ENCODE measurements at places on chromosomes 13 and 19. TPM values are rescaled to one million over a fixed set of nuclear protein-coding genes. Genes with fewer than 3 reads are reported as not detected.

SERPINE3 gene
- not detected for total RNA-seq

EID2B gene
- total RNA-seq = 3.5 TPM

BABAM1 gene
- total RNA-seq = 109 TPM

PLIN4 gene
- total RNA-seq = not detected

- no peak for DNase-seq
Measured at GRCh38 chr19:10612499-10613119, 12.7 kb upstream of the SLC44A2 start.

DNA sequence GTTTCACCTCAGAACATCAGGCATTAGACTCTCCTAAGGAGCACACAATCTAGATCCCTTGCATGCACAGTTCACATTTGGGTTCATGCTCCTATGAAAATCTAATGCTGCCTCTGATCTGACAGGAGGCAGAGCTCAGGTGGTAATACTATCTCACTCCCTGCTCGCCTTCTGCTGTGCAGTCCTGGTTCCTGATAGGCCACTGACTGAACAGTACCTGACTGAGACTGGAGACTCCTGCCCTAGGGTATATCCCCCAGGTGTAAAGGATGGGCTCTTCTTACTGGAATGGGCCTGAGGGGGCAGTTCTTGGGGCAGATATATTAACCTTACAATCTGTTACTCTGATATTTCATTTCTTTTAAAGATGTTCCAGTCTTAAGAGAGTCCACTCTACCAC lies 6.3 kb downstream of the OBI1 start:
- no peak for DNase-seq

- DNase-seq = no peak
Measured at GRCh38 chr19:54791476-54791875, 11.9 kb upstream of the KIR2DL4 start.

GRCh38 chr19:55005684-55006488 lies 32.2 kb downstream of the GP6 start:
- DNase-seq = peak; percentile 65

GRCh38 chr19:1084024-1084868 lies 10.9 kb downstream of the POLR2E start:
- no peak for DNase-seq

DNA sequence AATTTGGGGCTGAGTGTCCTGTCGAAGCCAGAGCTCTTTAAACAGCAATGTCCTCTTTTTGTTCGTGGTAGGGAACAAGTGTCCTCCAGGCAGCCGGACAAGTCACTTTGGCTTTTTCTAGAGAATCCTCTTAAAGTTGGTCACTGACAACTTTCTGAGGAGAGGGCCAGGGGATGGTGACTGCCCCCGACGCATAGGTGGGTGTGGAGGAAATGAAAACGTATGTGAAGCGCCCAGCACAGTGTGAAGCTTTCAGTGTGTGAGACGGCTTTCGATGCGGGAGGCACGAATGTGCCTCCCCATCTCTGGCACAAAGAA lies 45.8 kb upstream of the ZNF536 start:
- DNase-seq = no peak

DNA sequence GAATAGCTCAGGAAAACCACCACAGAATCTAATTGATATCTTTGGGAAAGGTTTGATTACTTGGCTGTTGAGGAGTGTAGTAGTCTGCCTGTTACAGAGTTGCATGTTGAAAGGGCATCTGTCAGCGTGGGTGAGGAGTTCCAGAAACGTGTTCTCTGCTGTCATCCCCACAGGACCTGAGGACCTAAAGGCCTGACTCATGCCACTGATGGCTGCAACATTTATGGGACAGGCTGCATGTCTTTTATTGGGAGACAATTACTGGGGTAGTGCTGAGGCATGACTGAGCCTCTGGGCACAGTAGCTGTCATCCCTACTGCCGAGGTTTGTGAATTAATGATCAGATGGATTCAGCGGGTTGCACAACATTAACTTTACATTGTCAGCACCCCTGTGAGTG lies 525.9 kb downstream of the GPC6 start:
- no peak for DNase-seq

- no peak for DNase-seq
Measured at GRCh38 chr19:50490991-50491472, 14.4 kb upstream of the GARIN5A start.
